ENCODE measurements at places on chromosomes 7 and 10.

- DNase-seq = no peak
These were observed 4.4 kb downstream of the IFIT3 start for GRCh38 chr10:89332123-89332633.

GRCh38 chr7:118575393-118575948 is 351.0 kb downstream of the ANKRD7 start:
- no peak for DNase-seq

GRCh38 chr7:50396856-50397255 is 53.3 kb downstream of the FIGNL1 start:
- no peak for DNase-seq

DNA sequence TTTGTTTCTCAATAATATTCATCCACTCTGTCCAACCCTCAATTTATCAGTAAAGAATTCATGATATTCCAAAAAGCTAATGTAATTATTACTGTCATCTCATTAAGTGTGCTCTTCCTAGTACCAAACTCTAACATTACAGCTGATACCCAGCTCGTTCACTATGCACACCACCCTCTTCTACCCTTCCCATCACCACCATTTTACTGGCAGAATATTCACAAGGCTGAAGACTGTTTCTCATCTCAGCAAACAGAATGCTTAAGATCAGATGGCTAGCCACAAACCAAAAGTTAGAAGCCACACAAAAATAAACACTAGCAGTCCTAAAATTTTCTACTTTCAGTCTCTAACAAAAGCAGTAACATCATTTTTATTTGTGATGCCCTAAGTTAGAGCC is 121.5 kb downstream of the SRPK2 start:
- DNase-seq = no peak

DNA sequence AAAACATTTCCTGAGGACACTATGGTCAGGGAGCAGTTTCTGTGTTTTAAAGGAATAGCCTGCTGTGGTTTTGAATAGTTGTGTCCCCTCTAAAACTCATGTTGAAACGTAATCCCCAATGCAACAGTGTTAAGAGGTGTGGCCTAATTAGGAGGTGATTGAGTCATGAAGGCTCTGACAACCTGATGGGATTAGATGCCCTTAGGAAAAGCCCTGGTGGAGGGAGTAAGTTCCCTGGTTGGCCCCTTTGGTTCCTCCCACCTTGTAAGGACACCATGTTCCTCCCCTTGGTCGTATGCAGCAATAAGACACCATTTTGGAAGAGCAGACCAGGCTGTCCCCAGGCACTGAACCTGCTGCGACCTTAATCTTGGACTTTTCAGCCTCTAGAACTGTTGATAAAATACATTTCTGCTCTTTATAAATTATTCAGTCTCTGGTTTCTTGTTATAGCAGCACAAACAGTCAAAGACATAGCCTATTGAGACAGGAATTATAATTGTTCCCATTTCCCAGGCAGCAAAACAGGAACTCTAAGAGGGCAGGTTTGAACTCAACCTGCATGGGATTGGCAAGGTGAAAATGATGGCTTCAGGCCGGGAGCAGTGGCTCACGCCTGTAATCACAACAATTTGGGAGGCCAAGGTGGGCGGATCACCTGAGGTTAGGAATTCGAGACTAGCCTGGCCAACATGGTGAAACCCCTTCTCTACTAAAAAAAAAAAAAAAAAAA is 20.5 kb upstream of the TNS3 start:
- DNase-seq = no peak

GRCh38 chr10:11684717-11685645 is 57.2 kb upstream of the ECHDC3 start:
- no peak for DNase-seq

GRCh38 chr7:17611611-17612010 is 313.2 kb downstream of the AHR start:
- no peak for DNase-seq

GRCh38 chr7:107914831-107915230 is 23.8 kb downstream of the DLD start:
- DNase-seq = no peak

GRCh38 chr7:119320316-119320715 is 952.7 kb upstream of the KCND2 start:
- DNase-seq = no peak

- DNase-seq = no peak
These were observed 87.9 kb upstream of the GTF2I start for GRCh38 chr7:74569501-74570075.

- no peak for DNase-seq
These were observed 370.1 kb downstream of the FRMD4A start for GRCh38 chr10:13960603-13961002.

- DNase-seq = no peak
These were observed 406.9 kb upstream of the KLF6 start for GRCh38 chr10:4191894-4192293.

DNA sequence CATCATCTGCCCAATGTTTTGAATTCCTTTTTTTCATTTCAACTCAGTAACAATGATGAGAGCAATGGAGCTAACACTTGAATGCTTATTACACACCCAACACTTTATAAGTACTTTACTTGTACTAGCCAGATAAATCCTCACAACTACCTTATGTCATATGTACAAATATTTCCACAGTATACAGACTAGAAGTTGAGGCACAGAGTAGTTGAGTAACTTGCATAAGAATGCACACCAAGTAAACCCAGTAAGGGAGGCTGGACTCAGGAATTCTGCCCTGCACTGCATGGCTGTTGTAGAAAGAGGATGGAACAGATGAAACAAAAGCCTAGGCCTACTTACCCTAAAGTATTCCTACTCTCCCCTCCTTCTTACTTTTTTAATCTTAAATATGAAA is 15.8 kb downstream of the DPY19L1 start:
- DNase-seq = no peak

GRCh38 chr7:134856691-134857090 is 77.3 kb downstream of the CALD1 start:
- DNase-seq = no peak

DNA sequence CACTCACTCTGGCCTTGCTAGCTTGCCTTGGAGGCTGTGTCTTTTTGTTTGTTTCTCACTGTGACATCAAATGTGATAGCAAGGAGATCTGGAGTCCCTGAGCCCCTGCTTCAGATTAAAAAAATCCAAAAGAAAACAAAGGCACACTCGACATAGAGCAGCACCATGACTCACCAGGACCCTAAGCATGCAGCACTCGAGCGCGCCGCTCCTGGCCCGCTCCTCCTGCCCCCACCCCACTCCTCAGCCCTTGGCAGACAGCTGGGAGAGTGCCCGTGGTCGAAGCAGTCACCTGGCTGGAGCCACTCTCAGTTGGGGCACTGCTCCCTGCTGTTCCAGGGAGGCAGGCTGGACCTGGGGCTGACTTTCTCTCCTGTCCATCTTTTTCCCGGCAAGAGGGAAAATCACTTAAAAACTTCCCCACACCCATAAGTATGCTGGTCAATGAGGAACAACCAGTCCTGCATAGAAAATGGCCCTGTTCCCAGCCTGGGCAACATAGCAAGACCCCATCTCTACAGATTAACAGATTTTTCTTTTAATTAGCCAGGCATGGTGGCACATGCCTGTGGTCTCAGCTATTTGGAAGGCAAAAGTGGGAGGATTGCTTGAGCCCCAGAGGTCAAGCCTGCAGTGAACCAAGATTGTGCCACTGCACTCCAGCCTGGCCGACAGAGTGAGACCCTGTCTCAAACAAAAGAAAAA is 128.4 kb downstream of the PAXIP1 start:
- DNase-seq = no peak

- DNase-seq = no peak
These were observed 203.0 kb downstream of the CCSER2 start for GRCh38 chr10:84531396-84531795.

- no peak for DNase-seq
These were observed 17.6 kb downstream of the LIMK1 start for GRCh38 chr7:74101061-74101681.

DNA sequence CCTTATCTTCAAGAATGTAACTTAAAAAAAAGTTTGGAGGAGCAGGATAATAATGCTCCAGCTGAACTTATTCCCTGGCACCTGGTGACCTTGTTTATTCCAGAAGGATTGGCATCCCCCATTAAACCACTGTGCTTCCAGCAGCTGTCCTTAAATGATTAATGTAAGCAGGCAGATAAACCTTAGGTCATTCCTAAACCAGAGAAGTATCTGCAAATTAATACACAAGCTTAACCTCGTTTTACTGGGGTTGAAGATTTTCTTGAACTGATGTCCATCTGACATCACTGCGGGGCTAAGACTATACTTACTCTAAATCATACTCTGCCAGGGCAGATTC is 116.1 kb upstream of the PALS2 start:
- DNase-seq = no peak

- DNase-seq = no peak
These were observed 725.1 kb downstream of the GRID1 start for GRCh38 chr10:85641479-85642009.

- DNase-seq = no peak
These were observed 278.7 kb upstream of the PHYHIPL start for GRCh38 chr10:58897708-58898107.

- DNase-seq = no peak
These were observed 58.8 kb upstream of the ADCY1 start for GRCh38 chr7:45515346-45515745.

- no peak for DNase-seq
These were observed 28.9 kb upstream of the TMEM72 start for GRCh38 chr10:44882166-44882720.

- no peak for DNase-seq
These were observed 8.8 kb downstream of the OGDH start for GRCh38 chr7:44615149-44615611.

DNA sequence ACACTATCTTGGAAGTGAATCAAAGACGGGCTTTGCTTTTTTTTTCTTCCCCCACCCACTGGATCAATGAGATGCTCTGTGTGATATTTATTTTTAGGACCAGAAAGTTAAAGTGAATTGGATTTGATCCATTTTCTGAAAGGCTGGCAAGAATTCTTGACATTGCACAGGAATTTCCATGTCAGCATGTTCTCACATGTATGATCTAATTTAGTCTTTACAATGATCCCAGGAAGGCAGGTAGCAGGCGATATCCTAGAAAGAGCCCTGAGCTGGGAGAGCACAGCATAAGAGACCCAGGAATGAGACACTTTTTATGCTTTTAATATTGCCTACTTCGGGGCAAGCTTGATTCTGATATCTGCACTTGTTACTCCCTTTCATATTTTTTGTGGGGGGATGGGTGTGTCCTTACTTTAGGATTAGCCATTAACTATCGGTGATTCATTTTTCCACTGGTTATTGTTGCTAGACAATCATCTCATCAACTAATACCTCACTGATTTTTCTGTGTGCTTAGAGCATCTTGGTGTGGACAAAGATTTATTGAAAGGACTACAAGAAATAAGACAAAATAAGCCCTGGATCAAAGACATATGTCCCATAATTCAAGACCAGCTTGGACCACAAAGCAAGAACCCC is 58.1 kb downstream of the NRP1 start:
- DNase-seq = no peak

DNA sequence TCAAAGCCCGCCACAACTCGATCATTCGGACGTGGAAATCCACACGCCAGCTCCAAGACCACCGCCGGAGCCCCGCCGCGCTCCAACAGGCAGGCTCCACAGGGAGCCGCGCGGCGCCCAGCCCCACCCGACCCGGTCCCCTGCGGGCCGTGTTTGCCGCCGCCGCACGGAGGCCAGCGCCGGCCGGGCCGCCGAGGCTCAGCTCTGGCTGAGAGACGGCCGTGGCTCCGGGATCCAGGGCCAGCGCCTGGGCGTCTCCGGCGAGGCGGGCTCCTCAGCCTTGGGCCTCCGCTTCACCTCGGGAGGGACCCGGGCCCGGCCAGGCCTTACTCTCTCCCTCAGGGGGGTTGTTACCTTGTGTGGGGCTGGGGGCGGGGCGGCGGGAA is 333 bp downstream of the SMNDC1 start:
- DNase-seq = no peak

- no peak for DNase-seq
These were observed 25.8 kb upstream of the LEP start for GRCh38 chr7:128215281-128215680.

- DNase-seq = no peak
These were observed 89.2 kb downstream of the ITIH5 start for GRCh38 chr10:7577579-7577978.

DNA sequence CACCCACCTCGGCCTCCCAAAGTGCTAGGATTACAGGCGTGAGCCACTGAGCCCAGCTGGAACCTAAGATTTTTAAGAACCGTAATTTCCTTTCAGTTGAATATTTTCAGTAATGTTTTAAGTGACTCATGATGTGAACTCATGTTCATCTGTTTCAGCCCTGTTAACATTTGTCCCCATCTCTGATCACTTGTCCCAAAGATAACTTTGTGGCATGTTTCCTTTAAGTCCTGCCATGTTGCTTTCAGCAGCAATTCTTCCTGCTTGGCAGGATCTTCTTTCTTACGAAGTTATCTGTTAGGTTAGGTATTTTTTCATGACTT is 19.3 kb downstream of the ZRANB1 start:
- DNase-seq = no peak
